ENCODE measurements at places on chromosomes 7 and 10.

- DNase-seq: no peak
Measured at GRCh38 chr10:63633677-63634487, 112.7 kb downstream of the REEP3 start.

DNA sequence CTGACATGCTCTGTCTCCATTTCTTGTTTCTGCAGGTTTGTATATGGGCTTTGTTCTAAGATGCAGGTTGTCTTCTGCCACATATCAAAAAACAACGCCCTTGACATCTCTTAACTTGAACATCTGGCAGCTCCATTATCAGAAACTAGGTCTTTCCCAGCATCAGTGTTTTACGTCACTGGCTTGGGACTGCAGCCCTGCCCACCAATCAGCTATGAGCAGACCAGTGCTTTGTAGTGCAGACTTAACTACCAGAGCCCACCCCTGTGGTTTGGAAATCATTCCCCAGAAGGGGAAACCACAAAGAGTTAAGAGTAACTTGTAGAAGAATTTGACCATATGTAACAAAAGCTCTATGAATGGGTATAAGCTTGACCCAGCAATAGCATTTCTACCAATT lies 132.4 kb downstream of the SEPTIN14 start:
- no peak for DNase-seq

DNA sequence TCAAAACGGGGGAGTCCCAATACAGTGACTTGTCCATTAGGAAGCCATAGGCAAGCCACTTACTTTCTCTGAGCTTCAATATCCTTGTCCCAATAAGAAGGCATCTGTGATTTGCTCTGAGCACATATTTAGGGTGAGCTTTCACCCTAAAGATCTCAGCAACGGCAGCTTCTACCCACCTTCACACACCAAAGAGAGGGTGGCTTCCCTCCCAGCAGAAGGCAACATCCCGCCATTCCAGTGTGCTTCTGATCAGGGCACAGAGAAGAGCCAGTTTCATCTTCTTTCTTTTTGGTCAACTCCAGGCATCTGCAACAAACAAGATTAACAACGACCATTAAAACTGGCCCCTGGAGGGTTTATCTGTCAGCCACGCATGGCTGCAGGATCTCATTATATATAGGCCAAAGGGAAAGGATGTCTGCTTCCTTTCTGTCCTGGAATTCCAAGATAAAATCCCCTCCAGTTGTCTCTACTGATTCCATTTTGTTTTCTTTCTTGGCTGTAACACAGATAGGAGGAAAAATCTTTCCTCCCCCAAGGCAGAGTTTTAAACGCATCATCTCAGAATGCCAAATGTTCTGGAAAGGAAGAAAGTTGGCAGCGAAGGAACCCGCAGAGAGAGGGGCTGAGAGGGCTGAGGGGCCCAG lies 491 bp upstream of the SH2D4B start:
- DNase-seq: no peak

DNA sequence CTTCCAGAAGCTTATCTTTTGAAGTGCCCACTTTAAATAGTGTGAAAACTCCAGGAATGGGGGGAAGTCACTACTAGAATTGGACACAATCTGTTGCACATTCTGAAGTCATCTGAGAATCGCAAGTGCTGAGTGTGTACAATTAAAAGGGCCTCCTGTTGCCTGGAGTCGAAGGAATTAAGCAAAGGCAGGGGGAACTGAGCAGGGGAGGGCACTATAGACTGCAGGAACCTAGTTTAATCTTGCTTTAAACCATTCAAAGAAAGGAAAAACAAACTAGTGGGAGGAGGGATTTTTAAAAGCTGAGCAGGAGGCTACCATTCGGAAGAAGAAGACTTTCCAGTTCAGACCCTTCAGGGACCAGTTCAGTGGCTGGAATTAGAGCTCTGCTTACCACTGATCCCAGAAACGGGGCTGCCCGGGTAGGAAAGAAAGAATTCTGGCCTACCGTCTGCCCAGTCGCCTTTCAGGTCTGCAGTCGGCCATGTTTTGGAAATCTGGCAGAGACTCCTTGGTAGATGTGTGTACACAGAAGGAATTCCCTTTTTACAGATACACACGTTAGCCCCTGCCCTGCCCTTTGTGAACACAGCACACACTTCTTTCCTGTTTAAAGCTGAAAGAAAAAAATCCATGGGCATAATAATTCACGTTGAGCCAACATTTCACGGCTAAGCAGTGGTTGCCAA lies 610.6 kb upstream of the FOXK1 start:
- DNase-seq: no peak

- DNase-seq: no peak
Measured at GRCh38 chr7:116280803-116281202, 70.5 kb downstream of the TES start.

DNA sequence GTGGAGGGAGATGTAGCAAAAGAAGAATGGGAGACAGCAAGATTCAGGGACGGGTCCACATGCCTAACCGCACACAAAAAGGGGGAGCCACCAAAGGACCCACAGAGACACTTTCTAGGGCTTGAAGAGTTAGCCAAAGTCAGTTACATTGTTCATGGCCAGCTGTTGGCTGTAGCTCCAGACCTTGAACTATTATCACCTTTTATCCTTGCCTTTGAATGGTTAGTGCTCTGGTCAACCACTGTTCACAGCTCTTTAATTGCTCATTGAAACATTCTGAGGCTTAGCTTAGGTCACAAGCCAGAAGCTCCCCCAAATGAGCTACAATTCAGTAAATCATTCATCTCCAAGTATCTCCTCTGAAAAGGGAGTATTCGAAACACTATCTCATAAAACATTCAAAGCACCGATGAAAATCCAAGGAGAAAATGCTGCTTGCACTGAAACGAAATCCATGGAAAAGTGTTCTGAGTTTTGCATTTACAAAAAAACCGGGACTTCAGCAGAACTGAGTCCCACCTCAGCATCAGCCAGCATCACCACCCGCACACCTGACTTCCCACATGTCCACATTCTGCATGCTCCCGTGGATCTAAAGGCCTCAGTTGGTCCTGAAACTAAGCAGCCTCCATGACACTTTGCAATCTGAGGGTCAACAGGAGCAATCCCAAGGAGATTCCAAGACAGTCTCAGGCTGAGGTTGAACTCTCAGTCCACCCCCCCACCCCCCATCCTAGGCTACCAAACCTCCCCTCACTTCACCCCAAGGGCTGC lies 4.0 kb downstream of the SORBS1 start:
- no peak for DNase-seq

DNA sequence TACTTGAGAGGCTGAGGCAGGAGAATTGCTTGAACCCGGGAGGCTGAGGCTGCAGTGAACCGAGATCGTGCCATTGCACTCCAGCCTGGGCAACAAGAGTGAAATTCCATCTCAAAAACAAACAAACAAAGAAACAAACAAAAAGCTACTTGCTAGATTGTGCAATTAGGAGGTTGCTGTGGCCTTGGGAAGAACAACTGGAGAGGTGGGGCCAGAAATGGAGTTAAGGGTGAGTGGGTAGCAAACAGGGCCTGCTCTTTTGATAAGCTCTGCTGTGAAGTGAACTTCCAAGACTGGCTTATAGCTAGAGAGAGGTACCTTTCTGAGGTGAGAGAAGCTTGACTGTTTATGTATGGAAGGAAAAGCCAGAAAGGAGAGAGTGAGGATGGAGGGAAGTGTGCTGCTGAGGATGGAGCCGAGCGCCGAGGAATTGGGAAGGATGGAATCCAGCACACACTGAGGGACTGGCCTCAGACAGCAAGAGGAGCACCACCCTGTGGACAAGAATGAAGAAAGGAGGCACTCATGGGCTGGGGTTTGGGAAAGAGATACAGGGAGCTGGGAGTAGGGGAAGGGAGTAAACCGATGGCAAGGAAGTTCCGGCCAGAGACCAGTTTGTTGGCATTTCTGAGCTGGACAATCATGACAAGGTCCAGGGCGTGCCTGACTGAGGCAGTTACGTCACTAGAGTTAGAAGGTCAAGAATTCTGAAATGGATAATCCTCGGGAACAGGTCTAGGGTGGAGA lies 7.0 kb upstream of the RPEL1 start:
- DNase-seq: no peak

- no peak for DNase-seq
Measured at GRCh38 chr7:75856536-75856935, 22.3 kb upstream of the RHBDD2 start.

GRCh38 chr10:1978584-1978983 lies 241.3 kb upstream of the ADARB2 start:
- no peak for DNase-seq

- no peak for DNase-seq
Measured at GRCh38 chr10:126234630-126235029, 153.6 kb downstream of the ADAM12 start.

- DNase-seq: no peak
Measured at GRCh38 chr7:121574109-121574508, 178.0 kb upstream of the FAM3C start.

GRCh38 chr10:86267286-86268195 lies 99.1 kb downstream of the GRID1 start:
- no peak for DNase-seq

DNA sequence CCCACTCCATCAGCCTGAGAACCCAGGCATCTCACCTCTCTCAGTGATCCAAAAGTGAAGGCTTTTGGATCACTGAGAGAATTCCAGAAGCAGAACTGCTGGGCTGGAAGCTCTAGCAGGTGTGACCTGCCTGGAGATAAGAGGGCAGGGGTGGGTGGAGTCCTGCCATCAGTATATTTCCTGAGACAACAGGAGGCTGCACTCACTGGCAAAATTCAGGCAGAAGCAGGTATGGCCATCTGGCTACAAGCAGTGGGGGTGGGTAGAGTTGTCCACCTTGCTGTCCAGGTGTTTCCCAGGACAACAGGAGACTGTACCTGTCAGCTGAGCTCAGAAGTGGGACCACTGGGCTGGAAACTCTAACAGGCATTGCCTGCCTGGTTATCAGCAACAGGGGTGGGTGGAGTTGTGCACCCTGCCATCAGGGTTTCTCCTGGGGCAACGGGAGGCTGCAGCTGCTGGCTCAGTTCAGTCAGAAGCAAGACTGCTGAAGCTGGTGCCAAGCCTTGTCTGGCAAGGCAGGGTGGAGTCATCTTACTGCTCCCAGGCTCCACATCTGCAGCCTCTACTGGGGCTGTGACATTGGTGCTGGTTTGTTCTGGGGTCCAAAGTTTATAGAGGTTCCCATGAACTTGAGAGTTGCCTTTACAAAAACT lies 47.2 kb upstream of the SFTPD start:
- DNase-seq: no peak

DNA sequence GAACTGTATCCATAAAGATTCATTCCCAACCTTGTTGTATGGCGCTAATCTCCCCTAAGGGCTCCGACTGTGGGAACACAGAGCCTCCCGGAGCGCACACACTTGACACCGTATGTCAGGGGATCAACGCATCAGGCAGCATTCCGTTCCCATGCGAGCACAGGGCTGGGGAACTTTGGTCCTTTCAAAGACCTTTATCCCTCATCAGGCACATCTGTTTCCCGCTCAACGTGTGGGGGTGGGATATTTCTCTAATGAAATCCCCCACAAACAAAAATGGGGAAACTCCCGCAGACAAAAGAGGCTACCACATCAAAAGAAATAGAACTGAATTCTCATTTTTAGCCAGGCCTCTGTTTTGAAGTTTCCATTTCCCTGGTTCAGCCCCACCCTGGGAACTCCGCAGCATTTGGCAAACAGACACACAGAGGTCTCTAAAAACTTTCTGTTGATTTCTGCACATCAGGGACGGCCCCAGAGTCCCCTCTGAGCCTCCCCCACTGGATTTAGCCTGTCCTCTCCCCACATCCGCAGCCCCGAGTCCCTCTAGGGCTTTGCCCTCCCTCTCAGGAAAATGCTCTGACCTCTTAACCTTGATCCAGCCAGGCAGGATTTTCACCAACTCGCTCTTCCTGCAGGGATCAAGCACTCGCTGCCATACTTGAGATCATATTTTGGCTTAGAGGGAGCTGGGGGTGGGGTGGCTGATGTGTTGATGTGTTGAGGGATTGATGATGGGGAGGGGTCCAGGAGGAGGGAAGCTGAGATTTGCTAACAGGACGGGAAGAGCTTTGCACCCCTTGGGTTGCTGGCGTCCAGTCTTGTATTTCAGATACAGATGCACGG lies 6.6 kb downstream of the CPA5 start:
- DNase-seq: no peak

DNA sequence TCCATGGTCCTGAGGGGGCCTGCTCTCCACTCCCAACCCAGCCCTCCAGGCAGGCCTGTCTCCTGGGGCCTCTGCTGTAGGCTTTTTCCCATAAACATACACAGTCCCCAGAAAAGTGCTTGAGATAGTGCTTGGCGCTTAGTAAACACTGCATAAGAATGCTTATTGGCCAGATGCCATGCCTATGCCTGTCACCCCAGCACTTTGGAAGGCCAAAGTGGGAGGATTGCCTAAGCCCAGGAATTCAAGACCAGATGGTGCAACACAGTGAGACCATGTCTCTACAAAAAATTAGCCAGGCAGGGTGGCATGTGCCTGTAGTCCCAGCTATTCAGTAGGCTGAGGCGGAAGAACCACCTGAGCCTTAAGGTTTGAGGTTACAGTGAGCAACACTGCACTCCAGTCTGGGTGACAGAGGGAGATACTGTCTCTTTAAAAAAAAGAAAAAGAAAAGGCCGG lies 24.6 kb upstream of the ASL start:
- no peak for DNase-seq

- no peak for DNase-seq
Measured at GRCh38 chr10:121576139-121576538, 22.1 kb downstream of the FGFR2 start.

DNA sequence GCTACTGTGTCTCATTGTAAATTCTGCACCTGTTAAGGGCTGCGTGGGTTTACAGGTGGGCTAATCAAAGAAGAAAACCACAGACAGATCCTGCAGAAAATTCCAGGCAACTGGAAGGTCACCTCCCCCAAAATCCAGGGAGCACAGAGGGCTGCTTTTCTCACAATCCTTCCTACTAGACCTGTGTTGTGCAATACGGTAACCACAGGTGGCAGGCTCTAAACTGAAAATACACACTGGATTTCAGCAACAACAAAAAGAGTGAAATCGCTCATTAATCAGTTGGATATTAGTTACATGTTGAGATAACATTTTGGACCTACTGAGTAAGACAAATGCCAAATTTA lies 83.2 kb downstream of the SLC16A9 start:
- DNase-seq: no peak

DNA sequence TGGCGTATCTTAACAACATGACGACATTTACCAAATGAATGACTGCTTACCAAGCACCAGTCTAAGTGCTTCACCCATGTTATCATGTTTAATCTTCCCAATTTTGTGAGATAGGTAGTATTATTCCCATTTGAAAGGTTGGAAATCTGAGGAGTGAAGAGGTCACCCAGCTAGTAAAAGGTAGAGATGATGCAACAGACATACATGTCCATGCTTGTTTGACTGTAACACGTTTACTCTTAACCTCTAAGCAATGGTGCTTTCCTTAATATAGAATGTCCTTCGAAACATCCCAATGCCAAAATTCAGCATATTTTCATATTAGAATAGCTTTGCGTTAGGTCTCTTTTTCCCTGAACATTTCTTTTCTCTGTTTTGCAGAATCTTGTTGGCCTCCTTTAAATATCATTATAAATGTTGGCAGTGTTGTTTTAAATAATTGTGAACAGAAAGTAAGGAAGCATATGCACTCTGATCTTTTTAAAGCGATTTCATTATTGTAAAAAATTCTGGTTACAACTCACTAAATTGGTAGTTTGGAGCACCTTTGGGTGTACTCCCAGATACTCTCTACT lies 722.8 kb downstream of the AUTS2 start:
- no peak for DNase-seq
